Urothelium cell line (cell line): ENCODE measurements at places on chromosomes 12 and 14.

- DNase-seq: no peak
Observed at GRCh38 chr14:60133487-60133886, 31.7 kb downstream of the DHRS7 start.

GRCh38 chr12:55706568-55707218, 1.0 kb downstream of the ITGA7 start:
- no peak for DNase-seq

GRCh38 chr12:29320295-29321085, 60.5 kb downstream of the ERGIC2 start:
- peak; percentile 33 for DNase-seq

DNA sequence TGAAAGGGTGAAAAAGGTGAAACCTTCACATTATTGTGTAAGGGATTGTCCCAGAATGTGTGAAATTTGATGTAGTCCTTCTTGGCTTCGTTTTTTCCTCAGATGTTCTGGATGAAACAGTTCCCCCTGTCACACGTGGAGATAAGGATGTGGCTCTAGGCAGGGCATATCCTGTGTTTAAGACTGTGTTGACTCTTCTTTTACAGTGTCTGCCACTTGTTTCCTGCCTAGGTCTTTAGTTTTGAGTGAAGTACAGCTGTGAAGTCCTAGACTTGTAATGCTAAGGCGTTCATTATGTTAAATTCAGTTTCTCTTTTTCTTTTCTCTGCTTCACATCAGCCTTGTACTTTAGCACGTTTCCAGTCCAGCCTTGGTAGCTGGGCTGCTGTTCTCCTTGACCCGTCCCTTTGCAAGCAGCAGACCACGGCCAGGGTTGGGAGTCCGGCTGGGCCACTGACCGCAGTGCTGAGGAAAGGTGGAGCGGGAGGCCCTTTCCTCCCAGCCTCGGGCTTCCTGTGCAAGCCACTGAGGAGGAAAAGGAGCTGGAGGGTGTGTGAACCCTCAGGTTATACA, 59.1 kb downstream of the RASSF3 start:
- no peak for DNase-seq
